ENCODE measurements at places on chromosomes 1 and 21.

- no peak for DNase-seq
These were observed 801 bp downstream of the TRAF5 start for GRCh38 chr1:211327346-211327921.

DNA sequence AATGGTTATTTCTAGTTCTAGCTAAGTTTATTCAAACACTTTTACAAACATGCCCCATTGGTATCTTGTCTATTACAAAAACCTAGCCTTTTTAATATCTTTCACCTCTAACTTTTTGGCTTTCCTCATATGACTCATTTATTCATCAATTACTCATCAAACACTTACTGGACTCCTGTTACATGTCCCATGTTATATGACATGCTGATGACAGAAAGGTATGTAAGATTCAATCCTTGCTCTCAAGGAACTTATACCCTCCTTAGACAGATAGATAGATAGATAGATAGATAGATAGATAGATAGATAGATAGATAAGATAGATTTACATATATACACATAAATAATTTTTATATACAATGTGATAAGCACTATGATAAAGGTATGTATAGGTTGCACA, 33.9 kb upstream of the INSL5 start:
- no peak for DNase-seq

- DNase-seq = no peak
These were observed 238.0 kb downstream of the TM2D1 start for GRCh38 chr1:61486783-61487536.

DNA sequence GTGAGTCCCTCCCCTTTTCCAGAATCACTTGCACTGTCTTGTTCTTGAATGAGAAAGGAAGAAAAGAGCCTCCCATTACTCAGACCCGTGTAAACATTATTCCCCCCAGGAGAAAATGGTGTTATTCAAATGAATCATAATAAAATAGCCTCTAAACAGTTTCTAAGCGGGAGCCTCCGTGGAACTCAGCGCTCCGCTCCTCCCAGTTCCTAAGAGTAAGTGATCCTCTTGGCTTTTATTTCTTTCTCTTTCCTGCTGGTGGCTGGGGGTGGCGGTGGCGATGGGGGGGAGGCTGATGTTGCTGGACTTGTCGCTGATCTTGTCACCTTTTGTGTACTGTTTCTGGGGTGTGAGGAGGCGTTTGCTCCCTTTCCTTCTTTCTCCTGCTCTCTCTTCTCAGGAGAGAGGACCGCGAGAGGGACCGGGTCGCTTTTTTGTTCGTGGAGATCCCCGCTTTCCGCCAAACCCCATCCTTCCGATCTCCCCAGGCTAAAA, 781 bp downstream of the PROX1 start:
- no peak for DNase-seq

GRCh38 chr1:115678141-115678540, 36.4 kb downstream of the VANGL1 start:
- no peak for DNase-seq

GRCh38 chr1:179142889-179143299, 61.0 kb downstream of the TOR3A start:
- DNase-seq = no peak

DNA sequence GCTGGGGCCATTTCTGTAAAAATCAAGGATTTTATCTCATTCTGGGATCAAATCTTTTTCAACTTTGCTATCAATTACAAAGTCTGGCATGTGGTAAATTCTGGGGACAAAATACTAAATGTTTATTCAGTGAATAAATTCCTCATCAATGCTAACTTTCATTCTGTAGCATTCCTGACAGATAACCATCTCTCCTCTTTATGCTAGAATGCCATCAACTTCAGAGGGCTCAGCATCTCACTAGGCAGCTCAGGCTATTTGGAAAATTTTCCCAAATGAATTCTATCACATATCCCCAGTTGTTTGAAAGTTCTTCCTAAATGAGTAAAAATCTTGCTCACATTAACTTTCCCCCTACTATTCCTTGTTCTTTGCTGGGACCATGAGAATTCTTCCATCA, 163.0 kb upstream of the DAB1 start:
- DNase-seq = no peak

DNA sequence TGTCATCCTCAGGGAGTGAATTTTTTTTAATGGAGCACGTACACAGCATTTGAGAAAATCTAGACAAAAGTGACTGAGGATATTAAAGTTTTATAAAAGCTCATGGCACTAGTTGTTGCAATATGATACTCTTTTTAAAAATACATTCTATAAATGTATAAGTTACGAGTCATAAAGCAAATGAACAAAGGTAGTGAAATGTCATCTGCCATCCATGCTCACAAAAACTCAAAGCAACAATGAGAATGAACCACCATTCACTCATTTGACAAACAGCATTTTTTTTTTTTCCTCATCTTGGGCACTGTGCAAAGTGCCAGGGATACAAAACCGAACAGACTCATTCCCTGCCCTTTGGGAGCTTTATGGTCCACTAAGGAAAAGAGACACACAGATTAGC, 38.7 kb downstream of the GPR137B start:
- DNase-seq = no peak

DNA sequence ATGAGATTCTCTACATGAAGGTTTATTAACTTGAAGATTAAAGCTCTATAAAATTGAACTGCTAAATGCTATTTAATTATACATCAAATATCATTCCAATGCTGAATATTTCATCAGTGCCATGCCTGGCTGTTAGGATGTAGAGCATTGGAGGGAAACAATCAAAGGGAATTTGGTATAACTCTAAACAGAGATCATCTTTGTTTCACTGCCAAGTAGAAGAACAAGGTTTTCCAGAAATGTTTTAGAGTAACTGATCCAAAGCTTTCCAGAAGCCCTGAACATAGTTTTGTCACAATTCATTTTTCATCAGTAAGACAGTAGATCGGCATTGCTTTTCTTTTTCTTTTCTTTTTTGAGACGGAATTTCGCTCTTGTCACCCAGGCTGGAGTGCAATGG, 5.9 kb upstream of the DSTYK start:
- no peak for DNase-seq

- no peak for DNase-seq
These were observed 129.6 kb upstream of the HOOK1 start for GRCh38 chr1:59685101-59685500.

DNA sequence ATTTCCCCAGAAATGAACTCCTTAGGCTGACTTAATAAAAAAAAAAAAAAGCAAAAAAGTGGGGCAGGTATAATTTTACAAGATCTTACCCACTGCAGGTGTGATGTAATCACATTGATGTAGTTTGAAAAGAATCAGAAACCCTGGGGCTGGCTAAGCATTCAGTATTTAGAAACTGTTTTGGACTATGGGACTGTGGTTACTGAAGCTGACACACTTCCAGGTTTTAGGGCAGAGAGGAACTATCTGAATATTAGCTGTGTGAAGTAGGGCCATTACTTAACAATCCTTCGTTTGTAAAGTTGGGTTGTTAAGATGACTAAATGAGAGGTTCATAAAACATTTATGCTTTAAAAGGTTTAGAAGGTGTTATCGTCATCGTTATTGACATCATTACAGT, 165.3 kb downstream of the FASLG start:
- no peak for DNase-seq

- DNase-seq = no peak
These were observed 24.6 kb downstream of the CLSPN start for GRCh38 chr1:35745124-35745730.

GRCh38 chr1:201361652-201362504, 15.6 kb downstream of the TNNT2 start:
- no peak for DNase-seq

GRCh38 chr1:11377001-11377583, 101.9 kb upstream of the DISP3 start:
- no peak for DNase-seq

All from activated CD4-positive, alpha-beta T cell treated with anti-CD3 and anti-CD28 coated beads for 1 hour (primary cell).